ENCODE measurements at places on chromosomes 3 and 15.

DNA sequence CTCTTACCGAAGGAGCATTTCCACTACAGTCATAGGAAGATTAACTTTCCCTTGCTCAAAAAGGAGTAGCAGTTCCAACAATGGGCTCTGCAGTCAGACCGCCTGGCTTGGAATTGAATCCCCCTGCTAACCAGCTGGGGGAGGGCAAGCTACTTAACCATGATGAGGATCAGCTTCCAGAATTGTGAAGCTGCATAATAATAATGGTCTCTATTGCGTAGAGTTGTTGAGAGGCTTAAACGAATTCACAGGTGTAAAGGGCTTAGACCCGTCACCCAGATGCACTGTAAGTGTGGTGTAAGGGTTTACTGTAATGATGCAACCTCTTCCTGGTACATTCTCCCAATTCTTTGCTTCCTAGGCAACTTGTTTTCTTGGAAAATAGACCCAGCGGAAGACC is 185.2 kb upstream of the RGMA start:
- no peak for DNase-seq

DNA sequence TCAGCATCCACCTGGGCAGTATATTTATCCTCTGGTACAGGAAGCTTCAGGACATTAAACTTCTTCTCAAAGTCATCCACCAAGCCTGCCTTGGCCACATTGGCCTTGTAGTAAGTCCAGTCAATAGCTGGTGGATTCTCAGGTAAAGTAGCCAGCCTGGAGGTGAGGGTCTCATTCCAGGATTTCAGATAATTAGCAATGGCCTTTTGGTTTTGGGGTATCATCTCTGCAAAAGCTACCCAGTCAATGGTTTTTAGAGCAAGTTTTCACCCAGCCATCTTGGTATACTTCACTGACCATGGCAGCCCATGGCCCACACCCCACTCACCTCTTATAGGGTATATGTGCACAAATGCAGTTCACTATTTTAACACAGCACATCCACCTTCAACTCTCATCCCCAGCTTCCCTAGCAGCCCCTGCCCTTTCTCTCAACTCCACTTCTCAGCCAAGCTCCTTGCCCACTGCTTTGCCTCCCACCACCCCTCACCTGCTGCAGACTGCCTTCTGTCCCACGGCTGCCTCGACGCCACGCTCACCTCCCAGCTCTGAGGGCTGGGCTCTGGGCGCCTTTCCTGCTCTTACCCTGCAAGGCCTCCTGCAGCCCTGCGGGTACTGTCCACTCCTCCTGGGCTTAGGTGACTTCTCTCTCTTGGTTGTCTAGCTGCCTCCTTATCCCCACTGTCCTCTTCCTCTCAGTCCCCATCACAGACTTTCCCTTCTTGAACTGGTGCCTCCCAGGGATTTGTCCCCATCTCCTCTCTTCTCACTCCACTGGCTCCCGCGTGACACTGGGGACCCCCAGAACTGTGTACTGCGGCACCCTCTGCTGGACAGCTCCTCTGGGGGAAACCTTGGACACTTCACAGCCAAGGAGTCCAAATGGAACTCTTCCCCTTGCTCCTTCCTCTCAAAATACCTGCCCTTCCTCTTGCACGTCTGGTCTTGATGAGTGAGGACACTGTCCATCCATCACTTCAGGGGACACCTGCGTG is 1.7 kb upstream of the TGM5 start:
- DNase-seq: peak; percentile 29

GRCh38 chr3:172476347-172476746 is 28.1 kb upstream of the GHSR start:
- peak; percentile 6 for DNase-seq

DNA sequence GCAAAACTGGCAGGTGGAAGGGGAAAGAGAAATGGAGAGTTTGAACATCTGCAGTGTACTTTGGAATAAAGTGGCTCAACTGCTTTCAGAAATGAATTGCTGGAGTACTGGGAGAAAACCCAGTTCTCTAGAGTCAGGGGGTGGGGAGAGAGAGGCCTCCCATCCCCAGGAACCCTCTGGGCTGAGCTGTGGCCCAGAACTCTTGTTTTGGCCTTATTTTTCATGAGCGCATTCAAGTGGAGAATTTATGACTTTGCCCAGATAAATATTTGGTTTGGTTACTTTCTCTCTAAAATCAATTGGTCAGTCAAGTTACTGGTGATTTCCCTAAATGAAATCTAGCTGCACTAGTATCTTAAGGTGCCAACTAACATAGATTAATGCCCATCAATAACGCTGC is 28.7 kb upstream of the HACD2 start:
- DNase-seq: no peak

- no peak for DNase-seq
These were observed 71.4 kb downstream of the MLH1 start for GRCh38 chr3:37064747-37065146.

DNA sequence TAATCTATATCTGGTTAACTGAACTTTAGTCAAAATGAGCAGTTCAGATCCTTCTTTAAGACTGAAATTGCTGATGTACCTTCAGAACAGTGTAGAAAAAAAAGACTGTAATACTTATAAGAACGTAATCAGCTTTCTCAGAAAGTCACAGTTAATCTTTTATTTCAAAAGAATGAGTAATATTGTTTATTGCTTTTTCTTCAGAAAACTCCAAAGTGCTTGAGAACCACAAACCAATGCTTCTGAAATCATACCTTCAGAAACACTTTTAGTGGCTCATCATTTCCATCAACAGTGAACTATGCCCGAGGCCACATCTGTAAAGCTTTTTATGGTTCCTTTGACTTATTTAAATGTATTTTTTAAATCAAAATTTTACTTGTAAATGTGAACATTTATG is 33.3 kb upstream of the CLASP2 start:
- no peak for DNase-seq

DNA sequence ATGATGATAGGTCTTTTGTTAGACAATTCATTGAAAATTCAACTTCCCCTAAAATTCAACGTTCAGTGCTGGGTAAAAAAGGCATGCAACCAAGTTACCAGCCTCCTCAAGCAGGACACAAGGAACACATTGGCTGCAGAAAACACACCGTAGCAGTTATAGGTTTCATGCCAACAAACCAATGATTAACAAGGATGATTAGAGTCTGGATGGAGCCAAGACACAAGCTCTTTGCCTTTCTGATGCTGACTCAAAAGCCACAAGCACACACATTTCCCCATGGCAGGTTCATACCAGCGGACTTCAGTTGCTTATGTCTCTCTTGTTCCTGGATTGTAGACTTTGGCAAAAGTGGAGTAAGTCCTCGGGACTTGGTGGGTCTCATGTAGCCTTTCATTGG is 105.8 kb downstream of the DHX30 start:
- no peak for DNase-seq

DNA sequence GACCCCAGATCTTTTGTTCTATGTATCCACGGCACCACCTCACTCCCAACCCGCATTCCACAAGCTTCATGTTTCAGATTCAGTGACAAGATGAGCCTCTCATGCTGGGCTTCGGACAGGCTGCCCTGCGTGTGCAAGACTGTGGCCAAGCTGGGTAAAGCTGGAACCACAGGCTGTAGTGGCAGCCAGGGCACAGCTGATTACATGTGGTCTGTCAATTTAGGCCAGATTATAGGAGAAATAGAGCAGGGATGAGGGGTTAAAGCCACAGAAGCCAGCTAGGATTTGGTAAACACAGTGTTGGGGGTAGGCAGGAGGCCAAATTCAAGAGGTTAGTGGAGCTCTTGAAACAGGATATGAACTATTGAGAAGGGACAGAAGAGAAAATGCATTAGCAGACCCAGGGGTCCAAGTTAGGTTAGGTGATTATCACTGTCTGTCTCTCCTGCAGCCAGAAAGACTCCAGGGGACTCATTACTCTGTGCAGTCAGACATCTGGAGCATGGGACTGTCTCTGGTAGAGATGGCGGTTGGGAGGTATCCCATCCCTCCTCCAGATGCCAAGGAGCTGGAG is 12.9 kb downstream of the SNAPC5 start:
- DNase-seq: no peak

DNA sequence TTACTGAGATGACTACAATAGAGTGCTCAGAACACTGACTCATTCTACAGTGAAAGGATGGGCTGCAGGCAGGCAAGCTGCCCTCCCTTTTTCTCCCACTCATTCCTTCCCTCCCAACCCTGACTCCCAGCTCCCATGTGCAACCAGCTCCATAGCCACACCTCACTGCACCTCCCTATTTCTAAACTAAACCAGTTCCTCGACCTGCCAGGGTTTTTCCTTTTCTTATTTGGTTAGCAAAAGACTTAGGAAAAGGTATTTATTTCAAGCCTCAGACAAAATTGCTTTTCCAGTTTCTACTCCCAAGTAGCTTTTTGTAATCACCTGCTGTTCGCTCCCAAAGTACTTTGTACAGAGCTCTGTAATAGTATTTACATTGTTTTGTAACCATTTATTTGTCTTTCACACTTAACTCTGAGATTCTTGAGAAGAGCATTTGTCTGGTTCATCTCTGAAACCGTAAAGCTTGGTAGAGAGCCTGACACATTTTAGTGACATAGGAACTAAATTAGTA is 2.2 kb downstream of the AADAC start:
- peak; percentile 59 for DNase-seq

DNA sequence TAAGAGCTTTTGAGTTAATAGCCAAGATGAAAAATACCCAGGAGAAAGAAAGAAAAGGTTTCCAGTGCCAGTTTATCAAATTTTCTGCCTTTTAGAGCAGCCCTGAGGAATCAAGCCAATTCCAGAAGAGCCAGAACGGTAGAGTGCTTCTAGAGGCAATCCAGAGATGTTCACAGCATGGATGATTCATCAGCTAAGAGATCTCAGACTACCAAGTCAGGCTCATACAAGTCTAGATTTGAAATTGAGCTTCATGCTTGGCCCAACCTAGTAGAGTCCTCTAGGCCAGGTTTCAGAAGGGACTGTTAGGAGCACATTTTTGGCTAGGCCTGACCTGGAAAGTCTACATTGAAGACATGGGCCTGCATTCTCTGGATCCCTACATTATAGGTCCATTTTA is 15.5 kb downstream of the WDR48 start:
- no peak for DNase-seq

DNA sequence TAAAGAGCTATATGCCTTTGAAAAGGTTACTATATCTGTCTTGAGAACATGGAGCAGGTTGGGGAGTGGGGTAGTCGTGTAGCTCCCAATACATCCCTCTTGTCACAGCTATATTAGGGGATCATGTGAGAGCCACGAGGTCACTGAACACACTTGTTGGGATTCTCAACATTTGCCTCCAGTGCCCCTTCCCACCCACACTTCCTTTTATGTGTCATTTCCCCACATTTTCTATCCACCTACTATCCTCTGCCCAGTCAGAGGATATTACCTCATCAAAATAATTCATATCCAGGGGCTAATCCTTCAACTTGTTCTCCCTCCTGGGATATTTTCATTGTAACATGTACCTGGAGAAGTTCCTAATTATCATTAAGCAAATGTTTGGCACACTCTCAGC is 85.0 kb downstream of the CYP19A1 start:
- no peak for DNase-seq

- peak; percentile 32 for DNase-seq
These were observed 40.0 kb upstream of the TRH start for GRCh38 chr3:129934234-129935123.

DNA sequence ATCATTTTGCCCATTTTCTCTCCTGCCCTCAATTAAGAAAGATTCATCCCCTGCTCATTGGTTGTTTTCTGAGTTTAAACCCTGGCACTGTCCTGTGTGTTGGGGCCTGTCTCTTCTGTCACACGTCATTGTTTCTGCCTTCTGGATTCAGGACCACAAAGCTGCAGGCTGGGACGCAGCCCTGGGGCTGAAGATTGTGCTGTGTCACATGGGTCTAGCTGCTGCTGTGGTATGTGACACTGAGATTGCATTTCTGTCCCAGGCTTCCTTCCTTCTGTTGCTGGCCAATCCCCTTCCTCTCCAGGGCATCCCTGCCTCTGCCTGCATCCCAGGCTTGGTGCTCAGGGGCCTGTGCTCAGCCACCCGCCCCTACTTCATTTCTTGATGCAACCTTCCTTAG is 28.9 kb downstream of the INSYN1 start:
- no peak for DNase-seq

- DNase-seq: no peak
These were observed 35.9 kb upstream of the MAP3K13 start for GRCh38 chr3:185327062-185327461.

GRCh38 chr3:44939581-44940036 is 36.4 kb downstream of the ZDHHC3 start:
- peak; percentile 47 for DNase-seq

- no peak for DNase-seq
These were observed 345.1 kb upstream of the CBLB start for GRCh38 chr3:106213954-106214353.

- DNase-seq: no peak
These were observed 6.2 kb upstream of the SLC6A6 start for GRCh38 chr3:14396031-14396692.

DNA sequence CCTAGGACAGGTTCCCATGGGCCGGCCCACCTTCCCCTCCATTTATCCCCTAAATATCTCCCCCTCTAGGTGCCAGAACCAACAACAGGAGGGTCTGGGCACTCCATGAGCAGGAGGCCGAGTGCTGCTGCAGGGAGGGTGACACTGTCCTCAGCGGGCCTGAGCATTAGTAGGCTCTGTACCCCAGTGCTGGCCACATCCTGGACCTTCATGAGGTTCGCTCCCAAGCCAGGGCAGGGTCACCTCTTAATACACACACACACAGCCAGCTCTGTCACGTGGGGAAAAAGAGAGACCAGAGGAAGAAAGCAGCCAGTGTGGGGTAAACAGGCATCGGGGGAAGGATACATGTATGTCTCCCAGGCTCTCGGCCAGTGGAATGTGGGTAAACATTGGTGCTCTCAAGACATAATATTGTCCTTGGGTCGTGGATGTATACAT is 27.9 kb upstream of the SEMA3F start:
- DNase-seq: no peak

DNA sequence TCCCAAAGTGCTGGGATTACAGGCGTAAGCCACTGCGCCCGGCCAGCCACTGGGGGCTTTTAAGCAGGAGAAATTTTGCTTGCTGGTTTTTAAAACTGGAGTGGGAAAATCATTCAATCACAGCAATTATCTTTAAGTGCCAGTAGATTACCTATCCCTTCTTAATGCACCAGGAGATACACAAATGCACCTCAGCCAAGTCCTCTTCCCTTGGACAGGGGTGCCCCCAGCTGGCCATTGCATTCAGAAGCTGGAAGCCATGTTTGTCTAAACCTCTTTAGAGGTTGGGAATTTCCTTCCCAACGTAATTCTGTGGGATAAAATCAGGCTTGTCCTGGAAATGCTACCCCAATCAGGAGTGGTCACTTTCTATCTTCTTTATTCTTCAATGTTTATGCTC is 26.6 kb downstream of the MIX23 start:
- peak; percentile 27 for DNase-seq

GRCh38 chr3:52388348-52388821 is 56.5 kb downstream of the SEMA3G start:
- no peak for DNase-seq
